ENCODE measurements at places on chromosomes 1 and 21.

- DNase-seq: no peak
Measured at GRCh38 chr1:233140499-233140898, 155.0 kb downstream of the PCNX2 start.

DNA sequence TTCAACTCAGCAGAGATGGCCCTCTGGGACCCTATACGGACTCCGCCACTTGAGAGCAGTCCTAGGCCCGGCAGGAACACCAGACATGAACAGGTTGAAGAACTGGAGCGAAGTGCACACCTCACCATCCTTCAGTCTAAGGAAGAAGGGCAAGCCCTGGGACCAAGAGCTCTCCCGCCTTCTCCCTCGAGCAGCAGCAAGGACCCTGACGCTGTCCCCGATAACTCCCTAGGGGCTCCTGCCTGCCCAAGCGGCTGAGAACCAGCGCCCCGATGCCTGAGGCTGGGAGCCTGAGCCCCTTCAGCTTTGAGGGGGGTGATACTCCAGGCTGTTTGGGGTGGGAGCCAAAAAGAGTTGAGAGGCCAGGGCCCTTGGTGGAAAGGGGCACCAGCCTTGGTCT is 10.2 kb downstream of the TMEM81 start:
- no peak for DNase-seq

DNA sequence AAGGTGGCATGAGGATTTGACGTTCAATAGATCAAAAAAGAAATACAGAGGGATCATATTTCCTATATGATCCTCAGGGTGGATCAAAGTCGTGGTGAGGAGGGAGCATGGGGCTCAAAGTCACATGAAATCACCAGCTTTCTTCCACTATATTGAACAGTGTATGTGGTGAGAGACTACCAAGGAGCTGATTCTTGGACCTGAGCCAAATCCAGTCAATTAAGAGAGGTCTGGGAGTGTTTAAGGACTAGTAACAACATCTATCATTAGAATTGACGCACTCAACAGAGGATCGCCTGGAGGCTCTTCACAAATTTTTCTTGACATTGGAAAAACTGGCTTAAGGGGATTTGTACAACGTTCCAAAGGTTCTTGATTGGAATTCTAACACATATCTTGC is 267.7 kb upstream of the PROX1 start:
- DNase-seq: no peak

GRCh38 chr1:30810416-30811080 is 53.0 kb upstream of the LAPTM5 start:
- no peak for DNase-seq

DNA sequence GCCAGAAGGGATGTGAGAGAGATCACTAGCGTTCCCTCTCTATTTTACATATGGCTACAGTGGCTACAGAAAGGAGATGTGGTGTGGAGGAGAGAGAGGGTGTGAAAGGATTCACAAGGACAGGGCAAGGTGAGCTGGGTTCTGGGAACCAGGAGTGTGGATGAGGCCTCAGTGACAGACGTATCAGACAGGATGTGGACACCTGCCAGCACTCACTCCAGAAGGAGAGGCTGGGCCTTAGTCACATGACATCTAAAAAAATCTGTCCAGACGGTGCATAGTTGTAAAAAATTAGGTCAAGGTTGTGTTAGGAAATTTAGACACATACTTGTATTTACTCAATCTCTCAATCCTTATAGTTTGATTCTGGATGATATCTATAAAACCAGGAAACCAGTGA is 10.6 kb downstream of the TRIM67 start:
- no peak for DNase-seq

GRCh38 chr1:213264531-213264930 is 213.5 kb downstream of the RPS6KC1 start:
- DNase-seq: no peak

DNA sequence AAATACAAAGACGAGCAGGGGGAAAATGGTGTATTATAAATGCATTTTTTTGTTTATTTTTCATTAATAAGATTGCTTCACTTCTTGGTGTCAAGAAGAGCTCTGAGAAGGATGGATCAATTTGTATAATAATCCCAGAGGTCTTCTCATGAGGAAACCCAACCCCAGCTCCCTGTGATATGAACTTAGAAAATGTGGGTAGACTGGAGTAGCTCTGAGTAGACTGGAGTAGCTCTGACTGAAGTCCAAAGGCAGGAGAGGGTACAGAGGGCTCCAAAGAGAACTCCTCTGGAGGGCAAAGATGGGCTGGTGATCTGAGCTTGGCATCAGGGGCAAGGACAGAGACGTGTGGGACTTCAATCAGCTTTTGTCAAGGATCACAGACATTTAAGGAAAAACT is 21.4 kb downstream of the CDCP2 start:
- no peak for DNase-seq

GRCh38 chr1:243414152-243414494 is 158.3 kb downstream of the SDCCAG8 start:
- no peak for DNase-seq

DNA sequence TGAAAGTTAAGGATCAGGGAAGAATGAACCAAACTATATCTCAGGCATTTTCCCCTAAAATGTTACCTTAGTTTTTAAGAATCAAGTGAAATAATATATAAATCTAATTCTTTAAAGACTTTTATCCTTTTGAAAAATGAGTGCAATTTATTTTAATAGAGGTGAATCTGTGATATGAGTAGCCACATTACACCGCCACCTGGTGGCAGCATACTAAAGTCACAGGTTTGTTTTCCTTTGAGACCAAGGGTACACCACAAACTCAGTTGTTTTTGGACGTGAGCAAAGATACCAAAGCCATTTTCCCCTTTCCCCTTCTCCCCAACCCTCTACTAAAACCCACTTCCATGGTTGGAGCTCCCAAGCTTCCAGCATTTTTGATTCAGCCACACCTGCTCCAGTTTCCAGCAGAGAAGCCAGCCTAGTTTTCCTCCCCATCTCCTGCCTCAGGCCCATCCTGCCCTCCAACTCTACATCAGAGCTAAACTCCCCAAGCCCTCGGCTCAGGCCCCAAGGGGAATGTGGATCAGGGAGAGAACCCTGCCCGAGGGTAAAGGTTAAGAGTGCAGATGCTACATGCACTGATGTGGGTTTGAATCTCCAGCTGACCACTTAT is 22.9 kb upstream of the LDLRAP1 start:
- DNase-seq: peak; percentile 48

GRCh38 chr1:24387636-24388175 is 25.9 kb downstream of the STPG1 start:
- DNase-seq: no peak

- no peak for DNase-seq
Measured at GRCh38 chr1:245704765-245705164, 550.0 kb downstream of the KIF26B start.

GRCh38 chr1:1033731-1034438 is 14.0 kb downstream of the AGRN start:
- no peak for DNase-seq

- DNase-seq: peak; percentile 50
Measured at GRCh38 chr1:39609618-39610331, 29.7 kb downstream of the HEYL start.

DNA sequence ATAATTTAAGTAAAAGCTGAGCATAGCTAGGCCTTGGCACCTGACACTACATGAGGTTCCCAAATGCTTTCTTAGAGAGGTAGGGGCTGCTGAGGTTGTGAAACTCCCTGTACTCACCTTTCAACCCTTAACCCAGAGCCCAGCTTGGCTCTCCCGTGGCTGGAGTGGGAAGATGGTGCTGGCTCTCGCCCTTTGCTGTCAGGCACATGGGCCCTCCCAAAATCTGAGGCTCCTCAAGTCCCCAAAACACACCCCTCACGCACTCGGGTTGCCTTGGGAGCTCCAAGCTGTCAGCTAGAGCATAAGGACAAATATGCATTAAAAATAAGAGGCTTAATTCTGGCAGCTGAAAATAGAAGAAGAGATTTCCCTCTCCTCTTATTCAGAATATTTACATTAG is 46.7 kb upstream of the PLPPR4 start:
- no peak for DNase-seq

DNA sequence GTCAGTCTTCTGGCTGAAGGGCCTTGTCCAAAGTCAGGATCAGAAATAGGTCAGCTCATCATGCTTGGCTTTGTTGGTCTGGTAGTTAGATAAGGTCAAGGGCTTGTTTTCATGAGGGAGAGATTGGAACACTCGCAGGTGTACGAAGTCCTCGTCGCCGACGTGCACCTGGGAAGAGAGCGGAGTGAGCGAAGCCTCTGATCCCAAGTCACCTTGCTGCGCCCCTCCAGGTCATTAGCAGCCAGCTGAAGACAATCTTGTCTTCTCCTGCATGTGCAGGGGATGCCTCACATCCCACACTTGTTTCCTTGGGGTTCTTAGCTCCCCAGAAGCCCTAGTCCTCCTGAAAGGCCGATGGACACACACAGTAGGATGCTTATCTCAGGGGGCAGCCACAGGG is 1.9 kb downstream of the CSTB start:
- no peak for DNase-seq

- no peak for DNase-seq
Measured at GRCh38 chr1:61058483-61059245, 23.7 kb upstream of the NFIA start.

- DNase-seq: no peak
Measured at GRCh38 chr1:105483436-105483835, 1573.0 kb upstream of the PRMT6 start.

DNA sequence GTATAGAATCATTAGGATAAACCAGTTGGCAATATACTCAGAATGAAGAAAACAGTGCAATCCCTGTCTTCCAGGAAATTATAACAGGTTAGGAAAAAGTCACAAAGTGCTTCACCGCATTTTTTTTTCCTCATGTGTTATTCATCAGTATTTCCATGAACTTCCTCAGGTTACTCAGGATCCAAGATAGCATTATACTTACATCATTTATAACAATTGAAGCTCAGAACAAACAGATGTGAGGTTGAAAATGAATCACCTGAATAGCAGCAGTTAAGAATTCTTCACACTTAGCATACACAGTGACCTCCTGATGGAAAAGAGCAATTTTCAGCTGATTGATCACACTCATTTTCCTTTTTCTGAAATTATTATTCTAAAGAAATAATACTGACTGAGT is 1040.7 kb upstream of the B3GALT2 start:
- DNase-seq: no peak

DNA sequence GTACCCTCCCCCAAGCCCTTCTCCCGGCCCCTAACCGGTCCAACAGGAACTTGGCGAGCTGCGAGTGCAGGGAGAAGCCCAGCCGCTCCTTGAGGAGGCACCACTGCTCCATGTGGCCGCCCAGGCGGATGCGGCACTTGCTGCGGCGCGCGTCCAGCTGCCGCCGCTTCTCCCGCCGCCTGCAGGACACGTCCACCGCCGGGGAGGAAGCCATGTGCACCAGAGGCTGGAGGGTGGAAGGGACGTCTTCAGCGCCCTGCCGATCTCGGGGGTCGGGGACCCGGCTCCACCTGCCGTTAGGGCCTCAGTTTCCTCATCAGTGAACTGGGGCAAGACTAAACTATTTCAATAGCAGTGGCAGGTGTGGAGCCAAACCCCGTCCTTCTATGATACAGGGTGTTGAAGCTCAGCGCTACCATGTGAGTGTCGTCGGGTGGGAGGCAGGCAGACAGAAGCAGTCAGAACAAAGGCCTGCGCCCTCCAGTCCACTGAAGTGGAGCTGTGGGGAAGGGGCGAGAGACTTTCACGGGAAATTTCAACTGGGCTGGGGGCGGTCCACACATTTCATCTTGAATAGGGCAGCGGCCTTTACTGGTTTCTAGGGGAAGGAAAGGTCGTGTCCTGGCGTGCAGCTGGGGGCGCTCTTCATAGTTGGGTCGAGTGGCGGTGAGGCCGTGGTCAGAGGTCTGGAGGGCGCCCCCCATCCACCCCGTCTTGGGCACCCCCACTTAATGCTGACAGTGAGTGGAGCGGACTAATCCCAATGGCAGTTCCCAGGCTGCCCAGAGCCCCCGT is 592 bp downstream of the ZNF692 start:
- DNase-seq: peak; percentile 47

GRCh38 chr21:23729331-23729730 is 1878.0 kb downstream of the MRPL39 start:
- no peak for DNase-seq

DNA sequence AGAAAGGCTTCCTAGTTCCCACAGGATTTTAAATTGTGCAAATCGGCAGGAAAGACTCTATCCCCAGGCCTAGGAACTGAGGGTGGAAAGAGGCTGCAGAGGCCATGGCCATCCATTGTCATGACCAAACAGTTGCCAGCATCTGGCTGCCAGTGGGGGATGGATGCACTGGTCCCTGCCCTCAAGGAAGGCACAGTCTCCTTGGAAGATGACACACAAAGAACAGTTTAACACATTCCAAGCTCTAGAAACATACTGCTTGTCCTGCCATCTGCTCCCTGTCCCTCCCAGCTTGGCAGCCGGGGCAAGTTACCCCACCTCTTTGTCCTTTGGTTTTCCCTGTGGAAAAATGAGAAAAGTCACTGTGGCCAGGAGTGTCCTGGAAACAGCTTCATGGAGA is 83.2 kb downstream of the BCAR3 start:
- DNase-seq: no peak

GRCh38 chr1:92859400-92860039 is 27.7 kb downstream of the RPL5 start:
- DNase-seq: no peak

DNA sequence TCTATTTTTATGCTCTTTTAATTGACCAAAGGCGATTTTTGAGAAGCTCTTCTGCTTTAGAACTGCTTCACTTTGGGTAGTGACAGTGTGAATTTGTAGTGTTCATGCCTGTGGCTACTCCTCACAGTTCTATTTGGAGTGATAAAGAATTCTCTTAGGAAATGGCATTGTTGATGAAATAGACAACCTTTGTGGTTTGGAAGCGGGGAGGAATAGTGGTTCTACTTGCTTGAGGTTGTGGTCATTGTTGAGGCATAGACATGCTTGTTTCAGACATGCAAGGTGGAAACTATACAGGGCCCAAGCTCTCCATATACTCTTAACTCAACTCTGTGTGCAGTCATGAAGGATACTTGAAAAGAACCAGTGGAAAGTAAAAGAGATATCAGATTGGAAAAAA is 481.1 kb upstream of the NEGR1 start:
- DNase-seq: no peak

DNA sequence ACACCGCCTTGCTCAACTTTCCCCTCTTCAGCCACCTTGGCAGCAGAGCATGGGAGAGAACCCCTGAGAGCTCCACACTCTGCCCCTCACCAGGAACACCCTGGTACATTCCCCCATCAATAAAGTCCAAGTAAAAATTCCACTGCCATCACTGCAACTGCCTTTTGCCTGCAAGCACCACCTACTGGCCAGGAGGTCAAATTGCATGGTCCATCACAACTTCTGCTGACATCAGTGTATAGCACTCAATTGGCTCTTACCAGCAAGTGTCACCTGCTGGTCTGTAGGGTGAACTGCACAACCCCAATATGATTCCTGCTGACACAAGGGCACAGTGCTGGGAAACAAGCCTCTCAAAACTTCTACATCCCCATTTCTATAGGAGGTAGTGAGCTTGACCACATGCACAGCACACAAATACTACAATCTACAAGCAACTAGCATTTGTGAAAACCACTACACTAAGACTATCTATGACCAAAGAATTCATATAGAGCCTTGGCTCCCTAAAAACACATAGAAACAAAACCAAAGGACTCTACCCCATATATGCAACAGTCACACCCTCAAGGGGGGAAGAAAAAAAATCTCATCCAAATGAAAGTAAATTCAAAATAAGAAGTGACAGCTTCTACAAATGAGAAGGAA is 69.2 kb downstream of the FASLG start:
- DNase-seq: peak; percentile 63

GRCh38 chr1:66160719-66161118 is 368.0 kb downstream of the PDE4B start:
- DNase-seq: no peak

- DNase-seq: no peak
Measured at GRCh38 chr1:215477632-215478031, 89.5 kb upstream of the KCTD3 start.

GRCh38 chr1:154943649-154944400 is 7.3 kb upstream of the PMVK start:
- DNase-seq: no peak

GRCh38 chr1:199102239-199102638 is 463.4 kb downstream of the PTPRC start:
- DNase-seq: no peak

All from HCT116 (cell line).